ENCODE measurements at places on chromosomes 16 and 17. TPM values are rescaled to one million over a fixed set of nuclear protein-coding genes. Genes with fewer than 3 reads are reported as not detected.
A peak's percentile ranks its signal among the peaks of the same experiment; 100 is the strongest.

The SYCE1L gene
- not detected for total RNA-seq

The WNK4 gene
- 1.5 TPM for total RNA-seq

The GPR139 gene
- total RNA-seq = not detected

The KRTAP2-2 gene
- total RNA-seq = not detected

The MT4 gene
- not detected for total RNA-seq

The DYNLRB2 gene
- total RNA-seq = not detected

The TMEM100 gene
- 18.5 TPM for total RNA-seq

The CD300LF gene
- total RNA-seq = not detected

The RRAD gene
- 8.2 TPM for total RNA-seq

GRCh38 chr17:42065201-42065600 is 14.8 kb upstream of the C17orf113 start:
- no peaks in the 10 kb centered on the region for H3K4me1 ChIP-seq
- no peaks in the 10 kb centered on the region for H3K27me3 ChIP-seq
- no peak overlapping the region for H3K27ac ChIP-seq
- DNase-seq = no peak

DNA sequence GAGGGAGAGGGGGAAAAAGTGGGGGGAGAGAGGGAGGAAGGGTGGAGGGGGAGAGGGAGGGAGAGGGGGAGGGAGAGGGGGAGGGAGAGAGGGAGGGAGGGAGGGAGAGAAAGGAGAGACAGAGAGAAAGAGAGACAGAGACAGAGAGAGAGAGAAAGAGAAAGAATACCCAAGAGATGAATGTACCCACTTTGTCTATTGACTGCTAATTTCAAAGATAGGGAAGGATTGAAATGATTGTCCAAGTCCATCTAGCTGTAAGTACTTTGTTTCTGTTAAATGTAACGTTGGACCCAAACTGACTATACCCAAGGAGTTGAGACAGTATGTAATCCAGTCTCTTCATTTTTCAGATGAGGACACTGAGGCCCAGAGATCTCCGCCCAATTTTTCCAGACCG is 374.9 kb downstream of the GRIN2A start:
- no peaks in the 10 kb centered on the region for H3K4me1 ChIP-seq
- H3K36me3 ChIP-seq = no peaks in the 10 kb centered on the region
- no peak for DNase-seq
- no peak overlapping the region for H3K4me3 ChIP-seq

- no peaks in the 10 kb centered on the region for H3K36me3 ChIP-seq
- DNase-seq = peak; percentile 91
- peak overlapping the region; percentile 100 for H3K27ac ChIP-seq
Observed at GRCh38 chr17:7477392-7478275, 1.8 kb downstream of the ZBTB4 start.

GRCh38 chr16:19044769-19045168 is 22.6 kb upstream of the COQ7 start:
- no peak overlapping the region for H3K27ac ChIP-seq
- no peaks in the 10 kb centered on the region for H3K36me3 ChIP-seq
- H3K27me3 ChIP-seq = no peaks in the 10 kb centered on the region
- no peak for DNase-seq
- H3K4me3 ChIP-seq = no peak overlapping the region

DNA sequence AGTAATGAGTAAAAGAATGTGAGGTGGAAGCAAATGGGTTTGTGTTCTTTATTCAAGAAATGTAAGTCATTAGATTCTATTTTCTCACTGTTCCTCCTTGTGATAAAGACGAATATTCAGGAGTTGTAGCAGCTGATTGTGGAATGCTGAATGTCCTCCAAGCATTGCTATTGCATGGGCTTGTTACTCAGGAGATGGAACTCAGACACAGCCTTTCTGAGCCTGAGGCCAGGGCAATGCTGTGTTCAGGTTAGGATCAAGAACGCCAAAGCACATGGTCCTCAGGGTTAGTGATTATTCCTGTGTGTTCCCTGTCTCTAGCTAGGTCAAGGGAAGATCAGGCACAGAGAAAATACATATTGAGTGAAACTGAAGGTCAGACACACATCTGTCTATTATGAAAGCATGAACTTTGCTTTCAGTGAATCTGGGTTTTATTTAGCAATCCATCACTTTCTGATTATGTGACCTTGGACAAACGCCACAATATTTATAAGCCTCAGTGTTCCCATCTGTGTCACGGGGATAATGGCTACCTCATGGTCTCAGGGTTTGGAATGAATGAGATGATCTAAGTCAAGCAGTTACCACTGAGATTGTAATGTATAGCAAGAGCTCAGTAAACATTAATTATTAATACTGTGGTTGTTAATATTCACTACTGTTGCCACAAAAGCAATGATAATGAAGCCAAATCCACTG is 426.8 kb upstream of the DYNLRB2 start:
- no peak overlapping the region for H3K27ac ChIP-seq
- H3K4me3 ChIP-seq = no peak overlapping the region
- H3K4me1 ChIP-seq = no peaks in the 10 kb centered on the region
- no peaks in the 10 kb centered on the region for H3K27me3 ChIP-seq
- H3K36me3 ChIP-seq = no peaks in the 10 kb centered on the region

GRCh38 chr17:51154176-51154575 is 817 bp downstream of the NME1 start:
- peak overlapping the region; percentile 78 for H3K4me3 ChIP-seq
- peak overlapping the region; percentile 83 for H3K27ac ChIP-seq
- DNase-seq = no peak
- H3K36me3 ChIP-seq = no peaks in the 10 kb centered on the region
- H3K27me3 ChIP-seq = no peaks in the 10 kb centered on the region

DNA sequence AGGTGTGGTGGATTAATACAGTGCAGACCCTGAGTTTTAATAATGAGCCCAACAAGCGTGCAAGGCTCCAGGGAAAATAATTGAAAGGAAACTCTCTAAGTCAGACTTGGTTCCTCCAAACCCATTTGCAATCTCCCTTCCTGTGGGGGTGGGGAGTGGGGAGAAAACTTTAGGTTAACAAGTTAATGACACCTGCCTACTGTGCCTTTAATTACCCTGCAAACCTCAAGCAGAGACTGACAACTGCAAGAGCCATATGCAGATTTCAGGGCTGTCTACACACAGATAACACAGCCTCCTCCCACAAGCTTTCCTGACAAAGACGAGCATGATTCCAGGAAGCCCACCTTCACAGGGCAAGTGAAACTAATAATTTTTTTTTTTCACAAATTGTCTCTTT is 359.3 kb downstream of the HS3ST4 start:
- H3K27ac ChIP-seq = no peak overlapping the region
- H3K27me3 ChIP-seq = no peaks in the 10 kb centered on the region
- H3K36me3 ChIP-seq = no peaks in the 10 kb centered on the region

GRCh38 chr17:40035162-40035559 is 19.0 kb downstream of the MED24 start:
- H3K4me1 ChIP-seq = no peaks in the 10 kb centered on the region
- peak; percentile 54 for DNase-seq
- no peak overlapping the region for H3K4me3 ChIP-seq

DNA sequence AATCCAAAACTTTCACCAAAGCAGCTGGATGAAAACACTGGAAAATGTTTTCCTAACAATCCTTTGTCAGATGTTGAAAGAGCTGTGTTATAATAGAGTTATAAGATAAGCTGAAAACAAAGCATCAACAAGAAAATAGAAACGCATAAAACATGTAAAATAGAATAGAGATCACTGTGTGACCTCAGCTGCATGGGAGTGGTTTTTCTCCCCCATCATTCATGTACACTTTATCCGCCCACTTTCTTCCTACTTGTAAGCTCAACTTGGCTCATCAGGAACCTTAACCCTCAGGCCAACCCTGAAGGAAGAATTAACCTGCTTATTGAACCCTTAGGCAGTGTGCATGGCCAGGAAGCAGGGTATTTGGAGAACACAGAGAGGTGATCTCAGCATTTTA is 238.5 kb upstream of the PMFBP1 start:
- H3K27ac ChIP-seq = no peak overlapping the region
- DNase-seq = no peak
- no peaks in the 10 kb centered on the region for H3K4me1 ChIP-seq
- no peaks in the 10 kb centered on the region for H3K36me3 ChIP-seq

DNA sequence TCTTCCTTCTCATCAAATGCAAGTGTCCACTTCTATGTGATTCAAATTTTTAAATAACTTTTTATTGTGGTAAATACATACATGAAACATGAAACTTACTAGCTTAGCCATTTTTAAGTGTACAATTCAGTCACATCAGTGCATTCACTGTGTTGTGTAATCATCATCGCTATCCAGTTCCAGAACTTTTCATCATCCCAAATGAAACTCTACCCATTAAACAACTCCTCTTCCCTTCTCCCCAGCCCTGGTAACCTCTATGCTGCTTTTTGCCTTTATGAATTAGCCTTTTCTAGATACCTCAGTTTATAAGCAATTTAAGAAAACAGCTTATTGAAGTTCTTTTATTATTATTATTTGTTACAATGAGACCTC is 41.1 kb upstream of the IL34 start:
- no peak overlapping the region for H3K27ac ChIP-seq
- H3K4me1 ChIP-seq = no peaks in the 10 kb centered on the region
- DNase-seq = no peak

DNA sequence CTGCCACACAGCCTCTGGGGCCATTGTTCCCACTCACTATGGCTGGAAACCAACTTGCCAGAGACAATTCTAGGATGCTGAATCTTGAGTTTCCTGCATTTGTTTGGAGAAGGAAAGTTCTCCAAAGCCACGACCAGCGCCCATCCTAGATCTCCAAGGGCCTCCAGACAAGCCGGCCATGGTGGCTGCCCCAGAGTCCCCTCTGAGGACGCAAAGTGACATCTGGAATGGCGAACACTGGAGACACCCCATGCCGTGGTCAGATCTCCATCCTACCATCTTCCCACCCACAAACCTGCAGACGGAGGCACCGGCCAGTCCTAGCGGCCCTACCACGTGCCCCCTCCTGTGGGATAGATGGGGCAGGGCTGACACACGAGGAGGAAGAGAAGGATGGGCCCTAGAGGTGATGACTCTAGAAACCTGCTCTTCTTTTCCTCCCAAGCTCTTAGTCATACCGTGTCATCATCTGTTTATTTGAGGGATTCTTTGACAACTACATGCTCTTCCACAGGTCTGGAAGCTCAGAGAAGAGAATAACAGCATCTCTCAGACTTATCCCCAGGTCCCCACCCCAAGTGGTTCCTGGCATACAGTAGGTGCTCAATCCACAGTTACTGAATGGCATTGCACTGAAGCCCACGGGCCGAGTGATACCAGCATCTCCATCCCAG is 71.3 kb downstream of the MYH11 start:
- H3K4me3 ChIP-seq = no peak overlapping the region
- no peak overlapping the region for H3K27ac ChIP-seq
- no peaks in the 10 kb centered on the region for H3K4me1 ChIP-seq
- no peaks in the 10 kb centered on the region for H3K27me3 ChIP-seq

DNA sequence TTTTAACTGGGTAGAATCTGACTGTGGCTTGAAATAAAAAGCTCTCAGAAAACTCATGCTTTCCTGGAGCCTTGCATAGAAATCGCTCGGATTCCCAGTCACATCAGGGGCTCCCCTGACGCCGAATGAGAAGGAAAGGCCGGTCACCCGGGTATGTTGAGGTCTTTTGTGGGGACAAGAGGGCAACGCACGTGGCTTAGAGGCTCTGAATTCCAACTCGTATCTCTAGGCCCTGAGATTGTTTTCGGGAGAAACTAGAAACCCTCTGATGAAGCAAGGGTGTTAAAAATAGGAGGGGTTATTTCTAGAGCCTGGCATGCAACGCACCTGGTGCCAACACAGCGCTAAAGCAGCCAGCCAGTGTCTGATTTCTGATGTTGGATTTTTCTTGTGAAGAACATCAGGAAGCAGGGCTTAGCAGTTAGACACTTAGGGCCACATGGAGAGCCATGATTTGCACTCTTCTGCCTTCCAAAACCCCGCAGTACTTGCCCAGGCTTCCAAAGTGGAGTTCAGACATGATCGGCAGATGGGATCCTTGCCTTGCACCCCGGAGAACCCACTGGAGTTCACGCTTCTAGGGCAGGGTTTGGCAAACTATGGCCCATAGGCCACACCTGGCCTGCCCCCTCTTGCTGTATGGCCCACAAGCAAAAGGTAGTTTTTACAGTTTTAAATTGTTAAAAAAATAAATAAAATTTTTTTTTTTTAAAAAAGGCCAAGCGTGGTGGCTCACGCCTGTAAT is 12.6 kb downstream of the CACNG1 start:
- H3K27ac ChIP-seq = no peak overlapping the region
- H3K27me3 ChIP-seq = no peaks in the 10 kb centered on the region
- H3K4me3 ChIP-seq = no peak overlapping the region
- no peaks in the 10 kb centered on the region for H3K4me1 ChIP-seq
- H3K36me3 ChIP-seq = no peaks in the 10 kb centered on the region

All from hepatocyte (in vitro differentiated cells).